ENCODE measurements at places on chromosomes 16 and 17.

- no peak for DNase-seq
Observed at GRCh38 chr16:85006639-85007038, 4.7 kb downstream of the ZDHHC7 start.

- DNase-seq: no peak
Observed at GRCh38 chr17:45091778-45092425, 30.8 kb downstream of the NMT1 start.

- no peak for DNase-seq
Observed at GRCh38 chr16:23055481-23055880, 93.8 kb downstream of the USP31 start.

DNA sequence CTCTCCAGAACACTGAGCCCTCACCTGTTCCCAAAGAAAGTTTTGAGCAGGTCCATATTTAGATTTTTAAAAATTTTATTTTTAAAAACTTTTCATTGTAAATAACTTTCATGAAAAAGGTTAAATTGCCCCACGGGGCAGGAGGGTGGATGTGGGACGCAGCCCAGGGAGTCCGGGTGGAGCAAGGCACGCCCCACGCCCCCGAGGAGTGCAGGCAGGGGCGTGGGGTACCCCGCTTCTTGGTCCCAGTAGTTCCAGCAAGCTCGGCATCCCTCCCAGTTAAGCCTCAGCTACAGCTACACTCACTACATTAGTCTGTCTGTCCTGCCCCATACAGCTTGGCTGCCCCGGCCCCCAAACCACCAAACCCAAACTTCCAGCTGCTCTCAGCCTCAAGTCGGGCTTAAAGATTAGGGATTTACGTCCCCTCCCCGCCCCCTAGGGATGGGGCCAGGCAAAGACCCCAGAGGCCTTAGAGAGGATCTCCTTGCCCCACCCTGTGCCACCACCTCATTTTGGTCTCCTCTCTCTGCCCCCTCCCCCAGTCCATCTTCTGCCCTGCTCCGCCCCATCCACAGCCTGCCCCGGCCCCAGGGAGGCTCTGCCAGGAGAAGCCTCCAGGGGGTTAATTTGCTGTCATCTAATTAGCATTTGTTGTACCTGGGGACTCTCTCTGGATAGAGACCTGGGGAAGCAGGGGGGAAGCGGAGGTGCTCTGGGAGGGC, 4.6 kb downstream of the FOXJ1 start:
- DNase-seq: no peak

DNA sequence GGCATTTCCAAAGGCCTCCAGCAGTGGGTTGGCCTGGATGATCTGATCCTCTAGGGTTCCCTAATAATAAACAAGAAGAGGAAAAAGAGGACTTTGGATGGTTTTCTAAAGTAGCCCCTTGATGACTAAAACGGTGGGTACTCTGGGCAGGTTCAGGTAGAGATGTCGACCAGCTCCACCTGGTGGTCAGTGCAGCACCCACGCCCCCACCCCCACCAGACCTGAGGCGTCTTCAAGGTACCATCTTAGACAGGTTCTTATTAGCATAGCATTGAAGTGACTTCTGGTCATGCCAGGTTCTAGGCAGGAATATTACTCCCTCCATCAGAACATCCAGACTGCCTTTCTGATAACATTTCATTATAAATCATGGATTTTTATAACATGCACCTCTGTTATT, 15.0 kb downstream of the MYH13 start:
- DNase-seq: no peak

DNA sequence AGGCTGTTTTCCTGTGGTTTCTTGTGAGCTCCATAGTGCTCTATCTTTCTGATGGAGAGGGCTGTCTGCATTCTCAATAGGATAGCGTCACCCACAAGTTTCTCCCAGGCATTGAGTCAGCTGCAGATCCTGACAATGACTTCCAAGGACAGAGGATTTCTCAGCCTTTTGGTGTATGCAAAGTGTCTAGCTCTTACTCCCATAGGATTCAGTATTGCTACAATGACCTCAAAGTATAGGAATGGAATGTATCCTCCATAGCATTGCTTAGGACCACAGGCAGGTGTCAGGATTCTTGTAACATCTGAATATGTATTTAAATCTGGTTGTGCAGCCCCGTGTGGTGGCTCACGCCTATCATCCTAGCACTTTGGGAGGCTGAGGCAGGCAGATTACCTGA, 32.3 kb downstream of the SMIM36 start:
- no peak for DNase-seq

GRCh38 chr17:17077861-17078732, 35.8 kb downstream of the MPRIP start:
- DNase-seq: no peak

DNA sequence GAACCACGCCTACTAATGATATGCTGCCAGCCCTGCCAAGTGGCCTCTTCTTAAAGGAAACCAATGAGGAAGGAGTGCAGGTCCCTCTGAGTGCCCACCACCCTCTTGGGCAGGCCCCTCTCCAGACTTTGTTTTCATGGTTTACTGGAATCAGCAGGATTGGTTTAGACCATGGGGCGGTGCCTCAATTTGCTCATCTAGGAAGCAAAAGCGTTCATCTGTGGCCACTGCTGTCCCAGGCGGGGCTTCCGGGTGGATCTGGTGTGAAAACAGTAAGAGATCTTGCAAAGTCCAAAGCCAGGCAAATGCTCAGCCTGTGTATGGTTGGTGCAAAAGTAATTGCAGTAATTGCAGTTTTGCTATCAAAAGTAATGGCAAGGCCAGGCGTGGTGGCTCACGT, 71.3 kb downstream of the AMFR start:
- DNase-seq: no peak

DNA sequence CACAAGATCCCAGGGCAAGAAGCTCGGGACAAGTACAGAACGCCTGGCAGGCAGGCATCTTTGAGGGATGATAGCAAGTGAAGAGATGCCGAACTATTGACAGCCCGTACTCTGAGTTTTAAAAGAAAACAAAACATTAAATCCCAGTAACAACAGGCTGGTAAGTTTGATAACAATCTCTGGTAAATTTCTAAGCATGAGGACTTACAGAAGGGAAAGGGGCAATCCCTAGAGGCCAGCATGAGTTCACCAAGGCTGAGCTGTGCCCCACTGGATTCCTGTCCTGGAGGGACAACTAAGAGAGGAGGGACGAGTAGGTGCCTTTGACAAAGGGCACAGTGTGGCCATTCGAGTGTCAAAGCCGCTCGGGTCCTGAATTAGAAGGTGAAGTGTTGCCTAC, 26.2 kb downstream of the CCDC182 start:
- no peak for DNase-seq

DNA sequence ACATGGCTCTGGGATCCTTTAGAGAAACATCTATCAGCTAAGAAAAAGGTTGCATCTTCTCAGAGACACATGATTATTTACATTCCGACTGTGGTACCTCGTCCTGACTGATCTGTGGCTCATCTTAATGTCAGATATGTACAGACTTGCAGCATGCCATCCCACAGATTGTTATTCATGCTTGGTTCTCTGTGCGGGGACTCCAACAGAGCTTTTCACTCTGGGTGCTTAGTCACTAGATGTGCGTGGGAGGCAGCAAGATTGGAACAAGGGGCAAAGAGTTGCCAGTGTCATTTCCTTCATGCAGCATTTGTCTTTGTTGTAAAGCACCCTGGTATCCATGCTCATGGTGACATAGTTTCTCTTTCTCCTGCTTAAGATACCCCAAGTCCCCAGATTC, 179.1 kb upstream of the CACNG5 start:
- no peak for DNase-seq

GRCh38 chr17:46777943-46778915, 40.3 kb downstream of the WNT3 start:
- DNase-seq: no peak

GRCh38 chr17:50439008-50439407, 13.0 kb downstream of the ACSF2 start:
- DNase-seq: no peak

GRCh38 chr16:58837950-58838349, 103.8 kb upstream of the GOT2 start:
- DNase-seq: no peak

DNA sequence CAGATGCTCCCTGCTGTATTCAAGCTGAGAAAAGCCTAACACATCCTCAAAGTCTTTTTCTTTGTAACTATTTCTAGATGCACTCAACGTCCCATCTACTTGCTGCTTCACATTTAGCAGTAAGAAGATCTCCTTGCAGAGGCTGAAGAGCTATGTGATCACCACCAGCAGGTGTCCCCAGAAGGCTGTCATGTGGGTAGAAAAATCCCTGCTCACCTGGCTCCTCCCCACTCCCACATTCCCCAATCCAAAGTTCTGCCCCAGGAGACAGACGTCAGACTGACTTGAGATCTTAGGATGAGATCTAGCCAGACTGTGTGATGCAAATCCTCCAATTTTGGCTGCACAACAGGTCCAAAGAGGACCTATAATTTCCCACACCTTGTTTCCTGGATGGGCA, 1.1 kb downstream of the CCL13 start:
- DNase-seq: no peak

- no peak for DNase-seq
Observed at GRCh38 chr17:17648762-17649161, 32.5 kb upstream of the RAI1 start.

- no peak for DNase-seq
Observed at GRCh38 chr16:29835926-29836325, 15.7 kb downstream of the MVP start.

DNA sequence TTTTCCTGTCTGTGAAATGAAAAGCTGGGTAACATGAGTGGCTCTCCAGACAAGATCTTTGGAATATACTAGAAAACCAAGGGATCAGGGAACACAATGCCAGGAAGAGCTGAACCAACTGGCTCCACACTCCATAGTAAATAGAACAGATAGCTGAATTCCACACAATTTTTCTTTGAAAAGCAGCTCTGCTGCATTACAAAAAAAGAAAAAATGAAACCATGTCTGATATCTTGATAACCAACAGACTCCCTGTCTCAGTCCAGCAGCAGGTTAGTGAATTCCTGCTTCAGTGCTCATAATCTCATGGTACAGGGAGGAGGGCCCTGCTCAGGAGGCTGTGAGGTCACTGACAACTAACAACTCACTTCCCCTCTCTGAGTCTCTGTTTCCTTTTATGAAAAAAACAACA, 97.1 kb downstream of the CDH11 start:
- no peak for DNase-seq

DNA sequence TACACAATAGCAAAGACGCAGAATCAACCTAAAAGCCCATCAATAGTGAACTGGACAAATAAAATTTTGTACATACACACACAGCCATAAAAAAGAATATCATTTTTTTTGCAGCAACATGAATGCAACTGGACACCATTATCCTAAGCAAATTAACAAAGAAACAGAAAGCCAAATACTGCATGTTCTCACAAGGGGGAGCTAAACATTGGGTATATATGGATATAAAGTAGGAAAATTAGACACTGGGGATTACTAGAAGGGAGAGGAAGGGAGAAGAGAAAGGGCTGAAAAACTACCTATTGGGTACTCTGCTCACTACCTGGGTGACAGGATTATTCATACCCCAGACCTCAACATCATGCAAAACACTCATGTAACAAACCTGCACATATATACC, 28.2 kb downstream of the ADAMTS18 start:
- no peak for DNase-seq

- no peak for DNase-seq
Observed at GRCh38 chr17:61492759-61493526, 40.7 kb downstream of the TBX4 start.

DNA sequence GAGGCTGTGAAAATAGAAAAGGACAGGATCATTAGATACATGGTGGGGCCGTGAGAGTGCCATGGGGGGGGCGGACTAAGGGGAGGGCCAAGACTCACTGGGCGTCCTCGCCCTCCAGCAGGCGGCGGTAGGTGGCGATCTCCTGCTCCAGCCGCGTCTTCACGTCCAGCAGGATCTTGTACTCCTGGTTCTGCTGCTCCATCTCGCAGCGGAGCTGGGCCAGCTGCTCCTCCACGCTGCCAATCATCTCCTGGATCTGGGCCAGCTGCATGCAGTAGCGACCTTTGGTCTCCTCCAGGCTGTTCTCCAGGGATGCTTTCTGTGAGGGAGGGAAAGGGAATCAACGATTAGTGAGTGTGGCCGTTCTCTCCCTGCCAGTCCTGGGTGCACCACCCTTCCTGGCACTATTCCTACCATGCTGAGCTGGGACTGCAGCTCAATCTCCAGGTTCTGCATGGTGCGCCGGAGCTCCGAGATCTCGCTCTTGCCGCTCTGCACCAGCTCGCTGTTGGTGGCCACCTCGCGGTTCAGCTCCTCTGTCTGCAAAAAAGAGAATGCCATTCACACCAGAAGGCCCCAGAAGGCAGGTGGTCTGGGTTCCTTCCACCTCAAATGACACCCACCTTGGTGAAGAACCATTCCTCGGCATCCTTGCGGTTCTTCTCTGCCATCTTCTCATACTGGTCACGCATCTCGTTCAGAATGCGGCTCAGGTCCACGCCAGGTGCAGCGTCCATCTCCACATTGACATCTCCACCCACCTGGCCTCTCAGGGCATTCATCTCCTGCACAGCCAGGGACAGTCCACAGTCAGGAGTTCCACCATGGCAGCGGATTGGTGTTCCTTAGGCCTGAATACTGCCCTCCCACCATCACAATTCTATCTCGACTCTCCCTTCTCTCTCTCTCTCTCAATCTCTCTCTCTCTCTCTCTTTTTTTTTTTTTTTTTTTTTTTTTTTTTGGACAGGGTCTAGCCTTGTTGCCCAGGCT, 3.3 kb downstream of the KRT14 start:
- peak; percentile 10 for DNase-seq

- DNase-seq: no peak
Observed at GRCh38 chr16:65034915-65035314, 86.9 kb downstream of the CDH11 start.

GRCh38 chr16:11098601-11099390, 154.4 kb downstream of the CLEC16A start:
- DNase-seq: no peak

DNA sequence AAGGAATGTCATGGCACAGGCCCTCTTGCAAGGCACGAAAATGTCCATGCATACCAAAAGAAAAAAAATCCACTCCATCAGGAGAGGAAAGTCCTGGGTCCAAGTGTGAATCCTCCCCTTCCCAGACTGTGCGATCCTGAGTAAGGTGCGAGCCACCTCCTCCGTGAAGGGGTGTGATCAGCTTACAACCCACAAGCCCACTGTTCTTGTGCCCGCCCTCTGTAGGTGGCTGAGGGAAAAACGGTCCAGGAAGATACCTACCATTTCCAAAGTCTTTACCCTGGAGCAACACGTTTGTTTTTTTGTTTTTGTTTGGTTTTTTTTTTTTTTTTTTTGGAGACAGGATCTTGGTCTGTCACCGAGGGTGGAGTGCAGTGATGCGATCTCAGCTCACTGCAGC, 116.5 kb downstream of the ZNF423 start:
- DNase-seq: no peak

DNA sequence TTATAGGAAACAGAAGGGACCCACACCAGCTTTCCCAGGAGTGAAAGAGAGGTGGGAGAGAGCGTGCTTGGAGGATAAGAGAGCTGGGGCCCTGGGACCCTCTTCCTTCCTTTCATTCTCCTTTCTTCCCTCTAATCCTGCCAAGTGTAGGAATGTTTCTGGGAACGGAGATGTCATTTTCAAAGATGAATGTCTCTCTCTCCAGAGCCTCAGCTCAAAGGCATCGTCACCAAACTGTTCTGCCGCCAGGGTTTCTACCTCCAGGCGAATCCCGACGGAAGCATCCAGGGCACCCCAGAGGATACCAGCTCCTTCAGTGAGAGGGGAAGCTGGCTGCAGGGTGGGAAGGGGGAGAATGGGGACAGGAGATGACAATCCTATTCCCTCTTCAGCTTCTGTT, 2.0 kb downstream of the FGF11 start:
- no peak for DNase-seq

- DNase-seq: no peak
Observed at GRCh38 chr17:43832976-43833829, at the start of gene MPP3. TSS of gene MPP3 (minus strand) at chr17:43833146. CDS start at chr17:43831906, 1,240 bp downstream.

Measured in NCI-H2029 treated with DMSO at 0.1 percent for 48 hours (cell line).